ENCODE measurements at places on chromosomes 12 and 14.
A peak's percentile ranks its signal among the peaks of the same experiment; 100 is the strongest.

DNA sequence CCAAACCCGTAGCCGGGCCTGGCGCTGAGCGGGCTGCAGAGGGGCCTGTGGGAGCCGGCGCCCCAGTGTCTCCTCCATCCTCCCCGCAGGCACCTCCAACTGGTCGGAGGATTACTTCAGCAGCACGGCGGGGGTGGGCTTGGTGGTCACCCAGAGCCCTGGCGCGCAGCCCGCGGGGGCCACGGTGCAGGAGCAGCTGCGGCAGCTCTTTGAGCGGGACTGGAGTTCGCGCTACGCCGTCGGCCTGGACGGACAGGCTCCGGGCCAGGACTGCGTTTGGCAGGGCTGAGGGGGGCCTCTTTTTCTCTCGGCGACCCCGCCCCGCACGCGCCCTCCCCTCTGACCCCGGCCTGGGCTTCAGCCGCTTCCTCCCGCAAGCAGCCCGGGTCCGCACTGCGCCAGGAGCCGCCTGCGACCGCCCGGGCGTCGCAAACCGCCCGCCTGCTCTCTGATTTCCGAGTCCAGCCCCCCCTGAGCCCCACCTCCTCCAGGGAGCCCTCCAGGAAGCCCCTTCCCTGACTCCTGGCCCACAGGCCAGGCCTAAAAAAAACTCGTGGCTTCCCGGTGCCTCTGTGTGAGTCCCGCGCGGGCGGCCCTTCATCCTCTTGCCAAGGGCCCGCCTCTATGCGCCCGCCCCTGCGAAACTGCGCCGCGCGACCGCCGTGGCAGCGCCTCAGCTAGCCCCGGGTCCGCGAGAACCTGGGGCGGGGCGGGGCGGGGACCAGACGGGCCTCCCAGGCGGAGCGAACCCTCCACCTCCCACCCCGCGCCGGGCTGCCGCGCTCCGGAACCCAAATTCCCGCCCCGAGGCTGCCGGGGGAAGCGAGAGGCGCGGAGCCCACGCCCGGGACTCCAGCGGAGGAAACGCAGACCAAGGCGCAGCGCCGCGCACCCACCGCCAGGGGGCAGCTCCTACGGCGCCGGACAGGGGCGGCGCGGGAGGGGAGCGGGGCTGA, 8.3 kb downstream of the PLD4 start:
- DNase-seq, result peak; percentile 87

GRCh38 chr12:5910790-5911548, 34.1 kb downstream of the ANO2 start:
- no peak for DNase-seq

- DNase-seq, result no peak
Measured at GRCh38 chr12:60279221-60279620, 683.4 kb downstream of the SLC16A7 start.

DNA sequence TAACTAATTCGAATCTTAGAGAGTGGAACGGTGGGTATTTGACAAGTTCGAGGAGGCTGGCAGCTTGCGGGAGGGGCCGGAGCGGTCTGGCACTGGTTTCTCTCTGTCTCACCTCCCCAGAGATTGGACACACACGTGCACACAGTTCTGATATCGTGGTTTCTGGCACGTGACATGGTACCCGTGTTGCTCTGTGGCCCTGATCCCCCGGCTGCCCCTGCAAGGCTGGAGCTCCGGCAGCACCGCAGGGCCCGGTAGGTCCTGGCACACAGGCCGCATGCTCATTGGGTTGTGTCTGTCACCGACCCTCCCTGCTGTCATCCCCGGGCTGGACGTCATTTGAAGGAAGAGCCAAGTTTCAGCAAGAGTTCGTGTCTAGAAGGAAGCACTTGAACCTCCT, 82.7 kb downstream of the PPP2R5C start:
- no peak for DNase-seq

DNA sequence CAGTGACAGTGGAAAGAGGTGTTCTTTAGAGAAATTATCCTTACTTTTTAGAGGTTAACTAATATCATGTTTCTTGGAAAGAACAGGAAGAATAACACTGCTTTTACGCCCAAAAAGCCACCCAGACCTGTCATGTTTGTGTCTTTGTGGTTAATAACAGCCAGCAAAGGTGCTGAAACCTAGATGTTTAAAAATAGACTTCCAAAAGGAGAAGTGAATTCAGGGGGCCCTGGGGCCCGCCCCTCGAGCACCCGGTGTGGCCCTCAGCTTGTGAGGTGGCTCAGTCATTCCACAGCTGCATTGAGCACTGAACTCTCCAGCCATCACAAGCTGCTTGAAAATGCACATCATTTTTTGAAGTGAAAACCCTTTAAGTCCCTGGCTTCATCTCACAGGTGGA, 20.8 kb upstream of the AMN start:
- DNase-seq, result no peak

DNA sequence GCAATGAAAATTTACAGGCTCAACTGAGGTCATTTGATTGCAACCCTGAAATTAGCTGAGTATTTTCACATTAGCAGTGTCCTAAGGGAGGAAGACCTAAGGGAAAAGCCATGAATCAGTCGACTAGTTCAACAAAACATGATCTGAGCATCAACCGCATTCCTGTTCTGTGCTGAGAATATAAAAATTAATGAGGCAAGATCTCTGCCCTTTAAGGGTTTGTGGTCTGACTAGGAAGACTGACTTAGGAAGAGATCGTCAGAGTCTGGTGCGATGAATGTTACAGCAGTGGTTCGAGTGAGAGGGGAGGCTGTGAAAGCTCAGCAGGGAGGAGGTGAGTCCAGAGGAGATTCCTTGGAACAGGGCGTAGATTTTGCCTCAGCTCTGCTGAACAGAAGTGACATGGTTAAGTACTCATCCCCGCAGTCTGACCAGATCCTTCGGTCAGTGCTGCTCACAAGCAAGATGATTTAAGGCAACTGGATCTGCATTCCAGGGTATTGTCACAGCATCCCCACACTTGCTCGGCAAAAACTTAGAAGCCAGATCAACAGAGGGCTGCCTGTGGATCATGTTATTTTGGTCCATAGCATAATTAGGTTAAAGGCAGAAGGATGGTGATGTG, 49.6 kb downstream of the BMAL2 start:
- no peak for DNase-seq

DNA sequence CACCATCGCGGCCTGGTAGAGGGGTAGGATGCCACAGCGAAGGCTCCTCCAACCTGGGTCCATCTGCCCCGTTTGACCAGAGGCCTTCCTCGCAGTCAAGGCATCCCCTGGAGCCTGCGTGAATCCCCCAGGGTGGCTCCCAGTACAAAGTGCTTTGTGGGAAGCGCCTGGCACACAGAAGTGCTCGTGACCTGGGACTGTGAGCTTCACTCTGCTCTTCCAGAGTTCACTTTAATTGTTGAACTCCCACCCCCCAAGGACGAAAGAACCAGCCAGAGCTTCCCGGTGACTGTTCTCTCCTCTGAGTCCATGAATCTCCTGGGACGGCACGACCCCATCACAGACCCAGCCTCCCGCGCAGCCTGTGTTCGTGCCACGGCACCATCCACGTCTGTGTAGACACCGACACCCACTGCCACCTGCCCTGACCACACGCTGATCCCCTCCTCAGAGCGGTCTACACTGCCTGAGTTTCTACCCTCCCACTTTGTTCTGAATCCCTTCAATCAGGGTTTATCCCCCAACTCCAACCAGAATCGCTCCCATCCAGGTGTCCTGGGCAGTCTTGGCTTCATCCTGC, 15.9 kb downstream of the P2RX2 start:
- no peak for DNase-seq

GRCh38 chr12:129145381-129145780, 292.1 kb downstream of the GLT1D1 start:
- no peak for DNase-seq

DNA sequence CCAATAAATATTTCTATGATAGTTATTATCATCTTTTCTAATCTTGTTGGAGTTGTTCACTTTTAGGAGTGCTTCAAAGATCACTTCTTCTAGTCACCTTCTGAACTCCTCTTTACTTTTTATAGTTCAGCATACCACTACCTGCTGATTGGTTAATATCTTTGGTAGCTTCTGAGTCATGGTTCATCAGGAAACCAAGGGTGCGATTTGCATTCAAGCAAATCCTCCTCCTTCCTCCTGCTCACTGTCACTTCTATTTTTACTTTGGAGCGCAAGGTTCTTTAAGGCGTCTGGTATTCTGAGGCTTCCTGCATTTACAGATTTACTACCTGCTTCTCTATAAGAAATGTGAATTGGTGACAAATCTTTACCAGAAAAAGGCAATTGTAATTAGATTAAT, 24.0 kb downstream of the SYT1 start:
- peak; percentile 16 for DNase-seq

GRCh38 chr12:1117371-1117770, 126.3 kb downstream of the ERC1 start:
- no peak for DNase-seq

- DNase-seq, result no peak
Measured at GRCh38 chr12:71873821-71874220, 34.3 kb downstream of the TBC1D15 start.

GRCh38 chr12:57098546-57098945, 9.6 kb downstream of the NAB2 start:
- DNase-seq, result no peak

GRCh38 chr12:65962921-65963861, 138.9 kb downstream of the HMGA2 start:
- no peak for DNase-seq
